Activated CD4-positive, CD25-positive, alpha-beta regulatory T cell treated with anti-CD3 and anti-CD28 coated beads, Interleukin-2, amount 50 U/mL, for 16 hours (primary cell): ENCODE measurements at places on chromosomes 7 and 10.

DNA sequence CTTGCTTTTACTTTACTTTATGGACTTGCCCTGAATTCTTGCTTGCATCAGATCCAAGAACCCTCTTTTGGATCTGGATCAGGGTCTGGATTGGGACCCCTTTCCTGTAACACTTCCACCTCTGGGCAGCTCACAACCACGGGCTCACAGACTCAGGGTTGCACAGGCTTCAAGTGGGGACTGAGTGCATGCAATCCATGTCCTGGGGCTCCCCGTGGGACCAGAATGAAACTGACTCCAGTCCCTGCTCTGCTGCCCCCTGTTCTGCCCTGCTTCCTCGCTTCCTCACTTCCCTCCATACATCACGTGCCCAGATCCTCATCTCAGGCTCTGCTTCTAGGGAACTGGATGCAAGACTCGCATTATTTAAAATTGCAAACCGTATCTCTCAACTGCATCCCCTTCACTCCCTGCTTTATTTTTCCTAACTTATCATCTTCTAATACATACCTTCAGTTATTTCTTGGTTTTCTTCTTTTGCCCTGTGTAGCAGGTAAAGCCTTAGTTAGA, 23.3 kb upstream of the INMT start:
- DNase-seq = no peak

DNA sequence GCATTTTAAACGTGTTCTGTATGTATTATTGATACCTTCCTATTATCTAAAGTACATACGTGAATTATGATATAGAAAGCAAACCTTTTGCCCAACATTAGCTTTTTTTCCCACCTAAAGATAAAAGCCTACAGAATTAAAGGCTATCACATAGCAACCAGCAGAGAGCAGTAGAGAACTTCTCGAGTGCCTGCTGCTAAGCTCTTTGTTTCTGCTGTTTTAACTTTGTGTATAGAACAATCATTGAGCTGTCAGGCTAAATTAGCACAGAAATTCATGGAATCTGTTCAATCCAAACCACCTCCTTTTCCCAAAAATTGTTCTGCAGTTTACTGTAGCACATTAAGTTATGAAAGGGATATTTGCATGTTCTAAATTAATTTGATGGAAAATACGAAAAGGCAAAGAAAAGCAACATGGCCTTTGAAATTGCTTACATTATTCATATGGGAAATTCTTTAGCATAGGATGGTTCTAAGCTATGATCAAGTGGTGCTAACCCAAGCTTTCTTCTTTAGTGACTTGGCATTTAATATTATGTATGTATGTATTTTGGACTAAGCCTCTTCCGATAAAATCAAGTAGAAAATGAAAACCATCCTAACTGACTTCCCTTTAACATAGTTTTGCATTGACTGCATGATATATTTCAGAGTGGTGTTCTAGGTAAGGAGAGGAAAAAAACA, 1288.5 kb downstream of the GATA3 start:
- DNase-seq = no peak

GRCh38 chr10:5547681-5547930, 22.8 kb downstream of the CALML3 start:
- DNase-seq = no peak

DNA sequence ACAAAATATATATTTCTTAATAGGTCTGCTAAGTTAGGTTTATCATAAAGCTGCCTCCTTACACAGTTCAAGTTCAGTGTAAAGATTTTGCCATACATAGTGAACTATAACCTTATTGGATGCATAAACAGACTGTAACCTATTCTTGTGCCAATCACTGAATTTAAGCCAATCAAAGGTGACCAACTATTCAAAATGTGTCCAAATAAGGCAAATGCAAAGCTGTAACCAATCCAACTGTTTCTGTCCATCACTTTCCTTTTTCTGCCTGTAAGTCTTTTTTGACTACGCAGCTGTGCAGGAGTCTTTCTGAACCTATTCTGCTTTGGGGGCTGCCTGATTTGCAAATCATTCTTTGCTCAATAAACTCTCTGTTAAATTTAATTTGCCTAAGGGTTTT, 11.6 kb upstream of the DNMBP start:
- no peak for DNase-seq

DNA sequence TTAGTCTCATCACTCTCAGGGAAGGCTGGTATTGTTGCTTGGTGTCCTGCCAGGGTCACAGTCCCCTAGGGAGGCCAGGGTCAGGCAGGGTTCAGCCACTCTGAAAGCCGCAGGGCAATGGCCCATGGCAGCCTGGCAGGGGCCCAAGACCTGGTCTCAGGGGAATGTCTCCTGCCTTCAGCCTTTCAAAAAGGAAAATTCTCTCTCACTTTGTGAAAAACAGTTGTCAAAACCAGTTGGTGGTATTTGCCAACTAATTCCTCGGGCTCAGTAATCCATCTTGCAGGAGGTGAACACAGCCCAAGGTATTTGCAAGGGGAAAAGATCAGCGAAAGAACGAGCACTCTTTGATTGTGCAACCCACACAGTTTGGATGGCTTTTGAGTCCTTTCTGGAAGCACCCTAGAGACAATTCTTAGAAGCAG, 101.5 kb downstream of the JCAD start:
- DNase-seq = no peak

DNA sequence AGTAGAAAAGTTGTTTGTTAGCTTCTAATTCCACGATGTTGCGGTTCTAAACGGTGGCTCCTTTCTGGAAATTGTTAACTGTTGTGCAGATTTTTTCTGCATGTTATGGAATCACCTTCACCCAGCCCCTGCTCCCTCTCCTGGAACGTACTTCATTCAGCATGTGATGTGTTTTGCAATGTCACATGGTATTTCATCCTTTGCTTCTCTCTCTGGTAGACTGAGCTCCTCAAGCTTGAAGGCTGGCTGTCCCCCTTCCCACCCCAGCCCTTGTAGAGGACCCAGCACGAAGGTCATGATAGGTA, 4.4 kb downstream of the PPP2R2D start:
- DNase-seq = no peak

DNA sequence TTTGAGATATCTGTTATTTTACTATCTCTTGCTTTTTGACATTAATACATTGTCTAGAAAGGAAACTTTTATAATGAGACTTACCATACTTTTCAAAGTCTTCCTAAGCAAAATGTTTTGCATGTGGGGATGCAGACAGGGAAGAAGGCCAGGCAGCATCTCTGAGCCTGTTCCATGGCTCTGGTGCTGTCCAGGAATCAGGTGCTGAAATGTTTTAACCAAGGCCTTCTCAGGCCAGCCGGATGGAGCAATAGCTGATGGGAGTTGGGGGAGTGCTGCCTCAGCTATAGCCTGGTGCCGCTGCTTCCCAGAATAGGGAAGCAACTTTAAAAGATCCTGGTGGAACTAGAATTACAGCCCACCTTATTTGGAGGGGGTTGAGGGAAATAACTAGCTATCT, 38.5 kb downstream of the CRTAC1 start:
- DNase-seq = no peak

DNA sequence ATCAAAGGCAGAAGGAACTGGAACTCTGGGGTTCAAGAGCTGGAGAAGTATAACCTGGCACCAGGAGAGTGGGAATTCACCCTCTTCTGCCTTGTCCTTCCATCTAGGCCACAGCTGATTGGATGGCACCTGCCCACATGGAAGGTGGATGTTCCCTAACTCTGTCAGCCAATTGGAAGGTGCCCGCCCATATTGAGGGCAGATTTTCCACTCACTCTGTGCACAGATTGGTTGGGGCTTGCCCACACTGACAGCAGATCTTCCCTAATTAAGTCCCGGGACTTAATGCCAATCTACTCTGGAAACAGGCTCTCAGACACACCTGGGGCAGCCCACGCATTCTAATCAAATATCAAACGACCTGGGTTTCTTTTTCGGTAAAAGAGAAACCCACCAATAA, 1142.3 kb upstream of the CELF2 start:
- DNase-seq = no peak

GRCh38 chr10:47332946-47333345, 10.7 kb downstream of the GDF2 start:
- DNase-seq = no peak

- no peak for DNase-seq
Measured at GRCh38 chr7:12458520-12459131, 55.0 kb upstream of the VWDE start.

DNA sequence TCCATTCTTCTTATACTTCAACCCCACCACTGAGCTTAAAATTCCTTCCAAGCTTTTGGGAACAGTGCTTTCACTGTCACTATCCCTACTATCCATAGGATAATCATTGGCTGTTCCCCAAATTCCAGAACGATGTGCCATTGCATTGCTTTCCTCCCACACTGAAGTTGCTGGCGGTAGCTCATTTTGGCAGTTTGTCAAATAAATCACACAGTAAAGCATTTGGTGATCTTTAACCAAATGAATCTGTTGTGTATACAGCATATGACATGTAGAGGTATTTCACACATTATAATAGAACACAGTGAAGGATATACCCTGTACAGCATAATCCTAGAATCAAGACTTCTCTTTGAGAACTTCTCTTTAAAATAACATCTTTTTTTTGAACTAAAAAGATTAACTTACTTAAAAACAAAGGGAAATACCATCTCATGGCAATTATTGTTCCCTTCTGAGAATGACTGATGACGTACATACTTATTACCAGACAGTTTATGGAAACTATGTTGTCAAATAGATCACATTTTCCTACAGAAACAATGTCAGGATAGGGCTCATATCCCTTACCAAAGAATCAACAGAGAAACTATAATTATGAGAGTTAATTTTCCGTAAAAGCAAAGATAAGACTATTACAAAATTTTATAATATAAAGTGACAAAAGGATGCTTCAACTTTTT, 93.6 kb downstream of the CTNNA3 start:
- DNase-seq = no peak

DNA sequence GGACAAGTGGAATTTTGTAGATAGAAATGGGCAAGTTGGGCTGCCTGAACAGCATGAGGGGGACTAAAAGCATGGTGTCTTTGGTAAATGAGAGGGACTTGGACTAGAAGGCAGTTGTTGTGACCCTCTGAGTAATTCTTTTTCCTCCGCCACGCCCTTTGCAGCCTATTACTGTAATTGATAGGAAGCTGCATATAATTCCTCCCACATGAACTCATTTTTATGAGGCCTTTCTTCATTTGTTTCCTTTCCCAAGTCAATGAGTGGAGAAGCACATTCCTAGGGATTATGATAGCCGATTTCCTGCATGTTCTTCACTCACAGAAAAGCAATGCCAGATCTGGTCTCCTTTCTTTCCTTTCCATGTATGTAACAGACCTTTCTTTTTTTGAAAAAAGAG, 27.7 kb downstream of the ZSCAN25 start:
- no peak for DNase-seq

- no peak for DNase-seq
Measured at GRCh38 chr7:66281678-66282590, 76.8 kb downstream of the TPST1 start.
